ENCODE measurements at places on chromosomes 6 and 20. TPM values are rescaled to one million over a fixed set of nuclear protein-coding genes. Genes with fewer than 3 reads are reported as not detected.

GRCh38 chr6:90159452-90159851, 137.2 kb downstream of the BACH2 start:
- no peak overlapping the region for H3K4me3 ChIP-seq
- H3K27ac ChIP-seq: no peak overlapping the region
- no peaks in the 10 kb centered on the region for H3K27me3 ChIP-seq
- DNase-seq: no peak
- H3K36me3 ChIP-seq: no peaks in the 10 kb centered on the region
- no peaks in the 10 kb centered on the region for H3K4me1 ChIP-seq

PROKR2 gene
- not detected for total RNA-seq

- DNase-seq: peak; percentile 60
Observed at GRCh38 chr6:137863091-137863797, 3.8 kb upstream of the TNFAIP3 start.

CRISP3 gene
- not detected for total RNA-seq

- no peaks in the 10 kb centered on the region for H3K27me3 ChIP-seq
- no peak overlapping the region for H3K27ac ChIP-seq
- no peak overlapping the region for H3K4me3 ChIP-seq
- H3K36me3 ChIP-seq: no peaks in the 10 kb centered on the region
- H3K4me1 ChIP-seq: peaks cover 34% of the 10 kb centered on the region
Observed at GRCh38 chr6:47161176-47161687, 119.1 kb upstream of the ADGRF1 start.

SNRPB gene
- 844 TPM for total RNA-seq

- no peaks in the 10 kb centered on the region for H3K27me3 ChIP-seq
- no peaks in the 10 kb centered on the region for H3K36me3 ChIP-seq
- no peak for DNase-seq
- no peaks in the 10 kb centered on the region for H3K4me1 ChIP-seq
- no peak overlapping the region for H3K27ac ChIP-seq
- H3K4me3 ChIP-seq: no peak overlapping the region
Observed at GRCh38 chr6:91634791-91635190, 1047.9 kb upstream of the MAP3K7 start.

DNA sequence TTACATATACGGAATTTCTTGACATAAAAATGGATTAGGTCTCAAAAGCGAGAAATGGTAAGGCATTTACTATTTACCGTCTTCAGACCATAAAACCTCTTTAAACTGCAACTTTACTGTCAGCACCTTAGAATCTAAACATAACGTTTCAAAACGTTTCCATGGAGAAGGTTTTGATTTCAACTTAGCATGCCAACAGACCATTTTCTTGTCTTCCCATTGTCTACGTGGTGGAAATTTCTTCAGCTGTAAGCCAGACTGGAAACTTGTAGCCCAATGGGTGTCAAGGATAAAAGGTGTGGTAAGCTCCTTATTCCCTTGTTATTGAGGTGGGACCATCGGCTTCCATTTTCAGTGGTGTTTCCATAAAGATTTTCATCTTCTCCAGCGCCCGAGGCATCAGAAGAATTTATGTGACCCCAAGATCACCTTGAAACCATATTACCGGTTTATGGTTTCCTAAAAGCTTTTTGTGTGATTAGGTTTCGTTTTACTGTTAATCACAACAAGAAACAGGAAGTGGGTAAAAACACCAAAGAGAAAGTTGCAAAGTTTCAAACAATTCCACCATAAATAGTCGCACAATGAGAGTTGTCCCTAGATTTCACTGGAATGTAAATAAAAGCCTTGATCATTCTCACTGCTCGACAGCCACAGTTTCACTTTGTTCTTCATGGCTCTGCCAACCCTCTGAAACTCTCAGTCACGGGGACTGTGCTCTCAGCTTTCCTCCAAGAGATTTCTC, 63.0 kb upstream of the CD2AP start:
- H3K27me3 ChIP-seq: no peaks in the 10 kb centered on the region
- peak; percentile 33 for DNase-seq
- H3K4me1 ChIP-seq: peaks cover 20% of the 10 kb centered on the region
- H3K36me3 ChIP-seq: no peaks in the 10 kb centered on the region

DNA sequence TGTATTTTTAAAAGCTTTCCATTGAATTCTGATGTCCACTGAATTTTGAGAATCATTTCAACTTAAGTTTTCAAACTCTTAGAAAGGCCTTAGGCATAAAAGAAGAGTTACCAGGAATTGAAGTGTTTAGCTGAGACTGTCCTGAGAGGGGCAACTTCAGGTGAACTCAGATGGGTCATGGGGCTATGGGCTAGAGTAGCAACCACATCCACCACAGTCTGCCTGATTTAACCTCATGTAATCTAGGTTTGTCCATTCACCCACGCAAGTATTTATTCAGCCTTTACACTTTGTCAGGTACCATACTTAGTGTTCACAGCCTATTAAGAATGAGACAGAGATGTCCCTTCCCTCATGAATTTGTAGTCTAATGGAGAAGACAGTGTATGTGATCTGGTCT, 501.0 kb downstream of the KIF16B start:
- H3K27me3 ChIP-seq: no peaks in the 10 kb centered on the region
- no peak overlapping the region for H3K4me3 ChIP-seq
- no peak overlapping the region for H3K27ac ChIP-seq
- DNase-seq: no peak
- no peaks in the 10 kb centered on the region for H3K4me1 ChIP-seq
- no peaks in the 10 kb centered on the region for H3K36me3 ChIP-seq

- peaks cover 12% of the 10 kb centered on the region for H3K4me1 ChIP-seq
- DNase-seq: no peak
- no peak overlapping the region for H3K4me3 ChIP-seq
- H3K36me3 ChIP-seq: no peaks in the 10 kb centered on the region
- H3K27me3 ChIP-seq: no peaks in the 10 kb centered on the region
- H3K27ac ChIP-seq: no peak overlapping the region
Observed at GRCh38 chr6:155130161-155130853, 133.5 kb upstream of the CLDN20 start.

OR2H2 gene
- not detected for total RNA-seq

DNA sequence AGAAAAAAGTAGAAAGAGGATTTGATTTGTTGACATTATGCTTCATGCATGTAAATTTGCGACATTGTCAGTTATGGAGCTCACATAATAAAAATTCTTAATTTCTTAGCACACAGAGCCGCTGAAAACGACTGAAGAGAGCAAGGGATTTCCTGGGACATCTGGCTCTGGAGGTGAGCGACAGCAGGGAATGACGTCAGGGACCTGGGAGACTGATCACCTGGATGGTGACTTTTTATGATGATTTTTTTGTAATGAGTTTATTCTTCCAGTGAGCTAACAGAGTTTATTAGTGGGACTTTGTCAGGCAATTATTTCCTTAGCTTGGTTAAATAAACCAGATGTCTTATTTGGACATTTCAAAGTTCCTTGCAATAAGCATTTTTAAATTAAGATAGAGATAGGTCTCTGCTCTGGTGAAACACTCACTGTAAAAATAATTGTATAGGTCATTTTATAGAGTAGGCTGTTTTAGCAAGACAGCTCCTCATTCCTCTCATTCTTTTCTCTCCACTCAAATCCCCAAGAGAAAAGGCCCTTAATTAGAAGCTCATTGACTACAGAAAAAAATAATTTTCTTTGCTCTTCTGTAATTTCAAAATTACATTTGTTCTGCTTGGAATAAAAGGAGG, 19.4 kb downstream of the TMEM200A start:
- H3K27ac ChIP-seq: no peak overlapping the region
- no peak overlapping the region for H3K4me3 ChIP-seq
- no peaks in the 10 kb centered on the region for H3K27me3 ChIP-seq
- H3K36me3 ChIP-seq: no peaks in the 10 kb centered on the region

RPS6KA2 gene
- 0.03 TPM for total RNA-seq

DNA sequence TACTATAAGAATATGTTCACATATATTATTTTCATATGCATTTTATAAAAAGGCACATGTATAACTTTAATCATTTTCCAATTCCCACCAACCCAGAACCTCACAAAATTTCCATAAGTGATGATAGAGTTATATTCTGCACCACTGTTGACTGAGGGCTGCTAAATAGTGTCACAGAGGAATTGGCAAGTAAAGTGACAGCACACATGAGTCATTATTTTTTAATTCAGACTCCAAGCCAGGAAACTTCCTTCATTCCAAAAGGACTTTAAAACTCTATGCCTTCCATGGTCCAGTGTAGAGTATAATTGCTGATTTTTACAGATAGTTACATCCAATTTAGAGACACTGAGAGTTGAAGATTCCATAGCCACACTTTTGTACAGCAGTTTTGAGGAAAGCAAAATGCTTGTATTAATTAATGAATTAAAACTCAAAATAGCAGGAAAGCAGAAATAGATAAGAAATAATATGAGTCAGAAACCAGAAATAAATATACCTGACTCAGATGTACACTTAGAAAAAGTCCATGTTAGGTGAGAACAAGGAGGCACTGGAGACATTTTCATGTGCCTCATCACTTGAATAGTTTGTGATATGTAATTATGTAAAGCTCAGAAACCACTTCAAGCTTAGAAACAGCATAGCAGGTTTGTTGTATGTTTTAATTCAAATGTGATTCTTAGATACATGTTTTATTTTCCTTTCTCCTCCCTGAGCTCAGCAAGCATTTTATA, 425.2 kb upstream of the OPRM1 start:
- no peaks in the 10 kb centered on the region for H3K36me3 ChIP-seq
- peaks cover 12% of the 10 kb centered on the region for H3K4me1 ChIP-seq
- DNase-seq: no peak
- no peak overlapping the region for H3K4me3 ChIP-seq
- H3K27ac ChIP-seq: no peak overlapping the region

DNA sequence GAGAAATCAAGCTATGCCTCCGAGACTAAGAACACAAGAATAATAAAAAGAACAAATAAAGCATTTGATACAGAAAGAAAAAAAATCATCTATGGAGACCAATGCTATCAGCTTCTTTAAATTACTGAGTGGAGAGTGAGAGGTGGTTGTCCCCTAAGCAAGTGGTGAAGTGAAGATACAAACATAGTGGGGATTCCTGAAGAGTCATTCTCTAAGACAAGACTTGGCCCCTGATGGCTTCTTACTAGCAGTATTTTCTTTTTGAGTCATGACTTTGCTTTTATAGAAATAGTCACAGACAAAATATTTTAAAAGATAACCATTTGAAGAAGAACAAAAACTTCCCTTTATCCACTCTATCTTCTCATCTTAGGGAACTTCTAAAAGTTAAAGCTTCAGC, 261.4 kb upstream of the PRDM1 start:
- H3K4me3 ChIP-seq: no peak overlapping the region
- H3K27me3 ChIP-seq: no peaks in the 10 kb centered on the region
- no peak for DNase-seq
- H3K27ac ChIP-seq: no peak overlapping the region
- H3K4me1 ChIP-seq: no peaks in the 10 kb centered on the region
- no peaks in the 10 kb centered on the region for H3K36me3 ChIP-seq

ANKRD66 gene
- total RNA-seq: not detected

GRCh38 chr6:113011801-113012200, 664.7 kb downstream of the RFPL4B start:
- no peak for DNase-seq
- no peaks in the 10 kb centered on the region for H3K4me1 ChIP-seq
- H3K36me3 ChIP-seq: no peaks in the 10 kb centered on the region
- no peak overlapping the region for H3K4me3 ChIP-seq
- no peak overlapping the region for H3K27ac ChIP-seq
- H3K27me3 ChIP-seq: no peaks in the 10 kb centered on the region

PRL gene
- not detected for total RNA-seq

DNA sequence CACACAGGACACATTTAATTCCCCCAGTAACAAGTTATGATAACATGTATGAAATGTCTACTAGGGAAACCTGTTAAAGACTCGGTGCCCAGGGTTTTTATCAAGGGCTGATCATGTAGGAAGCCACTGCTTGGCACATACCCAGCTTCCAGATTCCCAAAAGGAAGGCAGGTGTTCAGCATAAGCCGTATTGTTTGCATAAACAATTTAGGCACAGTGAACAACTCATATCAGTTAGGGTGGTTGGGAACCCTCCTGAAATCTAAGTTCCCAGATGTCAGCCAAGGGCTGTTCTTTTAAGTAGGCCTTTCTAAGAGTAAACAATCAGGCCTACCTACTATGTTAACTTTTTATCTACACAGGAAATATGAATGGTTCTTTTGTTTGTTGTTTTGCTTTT, 74.1 kb downstream of the ASXL1 start:
- peaks cover 100% of the 10 kb centered on the region for H3K36me3 ChIP-seq
- H3K27me3 ChIP-seq: no peaks in the 10 kb centered on the region
- peaks cover 5% of the 10 kb centered on the region for H3K4me1 ChIP-seq
- H3K27ac ChIP-seq: no peak overlapping the region

DNA sequence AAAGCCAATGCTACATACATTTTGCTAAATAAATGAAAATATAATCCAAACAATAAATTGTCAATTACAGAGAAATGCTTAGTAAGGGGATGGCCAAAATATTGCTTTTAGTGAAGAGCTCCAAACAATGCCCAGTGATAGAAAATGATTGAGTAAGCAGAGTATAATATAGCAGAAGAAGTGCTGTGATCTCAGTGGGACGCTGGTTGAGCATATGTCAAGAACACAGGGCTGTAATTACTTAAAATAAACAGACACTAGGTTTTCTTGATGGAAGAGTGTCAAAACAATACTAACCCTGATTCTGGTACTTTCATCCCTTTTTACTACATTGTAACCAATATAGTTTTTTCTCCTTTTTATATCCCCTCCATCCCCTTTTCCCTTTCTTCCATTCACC, 150.3 kb downstream of the GRIK2 start:
- no peaks in the 10 kb centered on the region for H3K27me3 ChIP-seq
- no peaks in the 10 kb centered on the region for H3K4me1 ChIP-seq
- no peak for DNase-seq
- H3K27ac ChIP-seq: no peak overlapping the region

Measured in HepG2 (cell line).